ENCODE measurements at places on chromosomes 1 and 21.

GRCh38 chr1:8698012-8698630 lies 119.3 kb downstream of the RERE start:
- no peak for DNase-seq

GRCh38 chr1:24411963-24412362 lies 1.6 kb downstream of the STPG1 start:
- no peak for DNase-seq

DNA sequence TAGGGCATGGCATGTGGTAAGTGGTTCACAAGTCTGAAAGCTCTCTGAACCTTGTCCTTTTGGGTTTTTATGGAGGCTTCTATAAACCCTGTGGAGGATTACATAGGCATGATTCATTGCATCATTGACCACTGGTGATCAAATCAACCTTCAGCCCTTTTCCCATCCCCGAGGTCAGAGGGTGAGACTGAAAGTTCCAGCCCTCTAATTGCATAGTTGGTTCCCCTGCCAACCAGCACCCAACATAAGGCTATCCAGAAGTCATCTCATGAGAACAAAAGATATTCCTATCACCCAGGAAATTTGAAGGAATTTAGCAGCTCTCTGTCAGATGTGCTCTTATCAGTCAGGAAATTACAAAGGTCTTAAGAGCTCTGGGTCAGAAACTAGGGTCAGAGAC lies 89.5 kb upstream of the ARTN start:
- no peak for DNase-seq

GRCh38 chr1:189409774-189410173 lies 1067.9 kb downstream of the BRINP3 start:
- no peak for DNase-seq

DNA sequence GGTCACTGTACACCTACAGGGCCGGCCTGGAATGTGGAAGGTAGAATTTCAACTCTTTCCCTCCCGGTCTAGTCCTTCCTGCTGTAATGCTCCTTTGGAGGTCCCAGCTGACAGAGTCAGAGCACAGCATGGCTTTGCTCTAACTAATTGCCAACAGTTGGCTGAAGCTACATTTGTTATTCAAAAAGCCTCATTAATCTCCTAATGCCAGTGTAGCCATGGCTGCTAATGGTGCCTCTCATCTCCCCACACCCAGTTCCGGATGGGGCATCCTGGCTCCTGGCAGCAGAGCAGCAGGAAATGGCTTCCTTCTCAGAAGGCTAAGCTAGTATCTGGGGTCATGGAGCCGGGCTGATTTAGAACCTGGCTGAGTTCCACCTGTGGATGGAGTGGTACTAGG lies 18.7 kb upstream of the CAMK1G start:
- no peak for DNase-seq

DNA sequence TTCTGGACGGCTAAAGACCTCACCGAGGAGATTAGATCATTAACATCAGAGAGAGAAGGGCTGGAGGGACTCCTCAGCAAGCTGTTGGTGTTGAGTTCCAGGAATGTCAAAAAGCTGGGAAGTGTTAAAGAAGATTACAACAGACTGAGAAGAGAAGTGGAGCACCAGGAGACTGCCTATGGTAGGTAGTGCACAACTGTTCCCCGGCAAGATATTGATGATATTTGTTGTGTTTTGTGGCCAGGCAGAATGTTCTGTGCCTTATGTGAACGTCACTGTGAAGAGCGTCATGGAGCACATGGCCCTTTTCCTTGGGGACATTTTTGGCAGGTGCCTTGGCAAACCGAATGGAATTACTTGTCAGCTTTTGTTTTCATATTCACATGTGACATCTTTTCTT lies 191.7 kb downstream of the DISC1 start:
- no peak for DNase-seq

- no peak for DNase-seq
Observed at GRCh38 chr1:88204111-88204510, 480.0 kb upstream of the PKN2 start.

DNA sequence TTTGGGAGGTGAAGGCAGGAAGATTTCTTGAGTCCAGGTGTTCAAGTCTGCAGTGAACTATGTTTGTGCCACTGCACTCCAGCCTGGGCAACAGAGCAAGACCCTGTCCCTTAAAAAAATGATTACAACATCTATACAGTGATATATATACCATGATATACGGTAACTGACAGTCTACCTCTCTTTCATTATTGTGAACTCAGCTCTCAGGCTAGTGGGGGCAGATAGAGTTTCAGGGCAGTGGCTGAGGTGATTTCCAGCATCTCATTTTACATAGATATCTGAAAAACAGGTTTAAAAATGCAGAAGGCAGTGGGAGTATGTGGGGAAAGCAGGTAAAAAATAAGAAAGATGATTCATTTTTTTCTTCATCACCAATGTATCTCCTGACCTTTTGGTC lies 8.1 kb upstream of the NTNG1 start:
- DNase-seq: no peak

DNA sequence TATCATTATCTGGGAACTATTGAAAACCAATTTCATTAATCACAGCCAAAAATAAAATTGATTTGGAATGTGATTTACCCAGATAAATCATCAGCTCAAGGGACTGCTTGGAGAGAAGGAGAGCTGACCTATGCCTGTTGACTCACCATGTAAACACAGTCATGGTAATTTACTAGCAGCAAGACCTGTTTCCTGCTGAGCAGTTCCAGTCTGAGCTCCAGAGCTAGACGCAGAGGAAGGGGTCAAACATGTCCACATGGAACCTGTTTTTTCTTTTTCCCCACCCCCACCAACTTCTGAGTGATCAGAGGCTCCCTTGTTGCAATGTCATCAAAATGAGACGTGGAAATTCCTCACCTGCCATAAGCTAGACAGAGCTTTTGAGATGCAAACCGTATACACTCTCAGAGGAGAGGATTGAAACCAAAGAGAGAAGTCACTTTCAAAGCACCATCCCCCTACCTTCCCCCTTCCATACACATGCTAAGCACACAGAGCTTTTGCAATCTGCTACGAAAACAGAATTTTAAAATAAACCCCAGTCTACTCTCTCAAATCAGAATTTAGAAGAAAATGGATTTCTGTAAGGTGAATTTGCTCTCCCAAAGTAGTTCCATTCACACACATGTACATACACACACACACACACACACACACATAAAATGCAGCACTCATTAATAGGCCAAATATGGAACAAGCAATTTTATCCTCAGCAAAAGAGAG lies 55.9 kb upstream of the PTGFRN start:
- DNase-seq: no peak

GRCh38 chr1:187001198-187001889 lies 172.6 kb downstream of the PLA2G4A start:
- DNase-seq: no peak

DNA sequence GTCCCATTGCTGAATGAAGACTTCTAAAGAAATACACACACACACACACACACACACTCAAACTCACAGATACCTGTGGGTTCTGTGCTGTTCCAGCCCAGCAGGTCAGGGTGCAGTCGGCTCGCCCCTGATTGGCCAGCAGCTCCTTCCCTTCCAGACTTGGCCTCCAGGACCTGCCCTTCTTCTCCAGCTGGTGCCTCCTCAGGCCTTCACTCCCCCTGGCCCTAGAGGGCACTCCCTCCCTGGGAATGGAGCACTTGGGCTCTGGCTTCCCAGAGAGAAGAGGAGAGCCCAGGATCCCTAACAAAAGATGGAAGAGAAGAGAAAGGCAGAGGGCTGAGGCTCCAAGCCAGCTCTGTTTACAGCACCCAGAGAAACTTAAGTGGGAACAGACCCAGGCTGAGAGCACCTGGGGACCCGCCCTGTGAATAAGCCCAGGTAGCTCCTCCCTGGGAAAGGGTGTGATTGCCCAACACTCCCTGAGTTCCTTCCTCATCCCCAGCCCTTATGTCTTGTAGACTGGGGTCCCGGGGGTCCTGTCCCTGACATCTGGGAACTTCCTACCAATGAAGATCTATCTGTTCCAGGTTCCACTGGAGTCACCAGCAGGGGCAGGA lies at the start of gene PGLYRP3:
TSS of gene PGLYRP3 (minus strand) at position 383 of the 617 bp plus-strand sequence. CDS start 2,287 bp downstream, outside the sequence.
- DNase-seq: no peak

GRCh38 chr1:119784191-119784781 lies 15.6 kb upstream of the HMGCS2 start:
- DNase-seq: no peak

Data from activated T-cell treated with anti-CD3 and anti-CD28 coated beads, Interleukin-2, amount 50 U/mL, for 48 hours (primary cell).